ENCODE measurements at places on chromosomes 7 and 10.

DNA sequence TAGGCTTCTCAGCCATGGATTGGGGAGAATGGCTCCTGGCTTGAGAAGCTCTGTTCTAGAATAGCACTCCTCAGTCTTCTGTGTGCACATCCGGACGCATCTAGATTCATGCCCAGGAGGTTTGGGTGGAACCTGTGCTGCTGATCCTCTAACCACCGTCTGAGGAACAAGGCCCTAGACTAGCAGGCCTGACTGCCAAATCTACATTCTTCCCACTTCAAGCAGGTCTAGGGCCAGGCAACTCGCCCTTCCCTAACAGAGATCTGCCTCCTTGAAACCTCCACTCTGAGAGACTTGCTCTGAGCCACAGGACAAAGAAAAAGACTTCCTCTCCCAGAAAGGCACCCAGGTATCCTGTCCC, 61.6 kb downstream of the KCNMA1 start:
- no peak for DNase-seq

DNA sequence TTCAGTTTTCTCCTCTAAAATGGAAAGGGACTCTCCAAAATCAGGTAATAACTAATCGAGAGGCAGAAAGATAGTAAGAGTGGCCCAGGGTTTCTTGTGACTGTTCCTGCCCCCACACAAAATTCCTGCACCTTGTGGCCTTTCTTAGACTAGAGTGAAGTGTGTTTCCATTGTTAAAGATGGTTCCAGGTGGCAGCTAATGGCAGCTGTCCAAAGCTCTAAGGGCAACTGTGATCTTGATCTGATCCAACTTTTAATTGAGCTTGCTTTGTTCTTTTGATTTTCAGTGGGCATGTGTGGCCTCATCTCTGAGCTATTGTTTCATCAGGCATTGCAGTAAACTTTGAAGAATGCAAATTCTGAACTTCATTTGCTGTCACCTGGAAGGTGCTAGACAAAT, 19.4 kb downstream of the ACSL5 start:
- no peak for DNase-seq

GRCh38 chr10:1572519-1573333, 164.6 kb downstream of the ADARB2 start:
- no peak for DNase-seq

GRCh38 chr7:46385662-46386309, 464.7 kb upstream of the IGFBP3 start:
- DNase-seq, result no peak

DNA sequence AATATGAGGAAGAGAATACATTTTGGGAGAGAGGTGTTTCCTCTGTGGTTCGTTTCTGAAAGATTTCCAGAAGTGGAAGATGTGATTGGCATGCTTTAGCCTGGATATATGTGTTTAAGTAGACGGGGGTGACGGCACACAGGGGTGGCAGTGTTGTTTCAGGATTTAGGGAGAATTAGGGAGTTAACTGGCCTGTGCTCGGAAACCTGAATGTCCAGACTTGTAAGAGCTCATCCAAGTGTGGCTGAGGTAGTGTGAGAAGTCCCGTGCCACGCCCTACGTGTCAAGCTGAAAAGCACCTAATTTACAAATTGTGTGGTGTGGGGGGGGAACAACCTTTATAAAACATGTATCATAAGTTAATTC, 1.1 kb downstream of the RALA start:
- no peak for DNase-seq

DNA sequence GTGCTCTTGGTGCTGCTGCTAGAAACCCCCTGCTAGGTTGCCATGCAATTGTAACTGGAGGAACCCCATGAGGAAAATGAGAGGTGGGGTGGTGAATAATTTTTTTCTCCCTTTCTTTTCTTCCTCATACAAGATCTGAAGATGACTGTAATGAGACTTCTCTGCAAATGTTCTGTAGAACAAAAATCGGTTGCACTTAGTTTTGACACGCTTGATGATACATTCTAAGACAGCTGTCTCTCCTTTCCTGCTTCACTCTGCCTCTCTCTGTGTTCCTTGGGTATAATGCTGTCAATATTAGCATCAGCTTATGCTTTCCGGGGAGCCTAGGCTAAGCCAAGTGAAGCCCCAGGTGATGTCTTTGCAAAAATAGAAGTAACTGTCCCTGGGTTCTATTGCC, 721.5 kb downstream of the POM121L12 start:
- DNase-seq, result no peak

DNA sequence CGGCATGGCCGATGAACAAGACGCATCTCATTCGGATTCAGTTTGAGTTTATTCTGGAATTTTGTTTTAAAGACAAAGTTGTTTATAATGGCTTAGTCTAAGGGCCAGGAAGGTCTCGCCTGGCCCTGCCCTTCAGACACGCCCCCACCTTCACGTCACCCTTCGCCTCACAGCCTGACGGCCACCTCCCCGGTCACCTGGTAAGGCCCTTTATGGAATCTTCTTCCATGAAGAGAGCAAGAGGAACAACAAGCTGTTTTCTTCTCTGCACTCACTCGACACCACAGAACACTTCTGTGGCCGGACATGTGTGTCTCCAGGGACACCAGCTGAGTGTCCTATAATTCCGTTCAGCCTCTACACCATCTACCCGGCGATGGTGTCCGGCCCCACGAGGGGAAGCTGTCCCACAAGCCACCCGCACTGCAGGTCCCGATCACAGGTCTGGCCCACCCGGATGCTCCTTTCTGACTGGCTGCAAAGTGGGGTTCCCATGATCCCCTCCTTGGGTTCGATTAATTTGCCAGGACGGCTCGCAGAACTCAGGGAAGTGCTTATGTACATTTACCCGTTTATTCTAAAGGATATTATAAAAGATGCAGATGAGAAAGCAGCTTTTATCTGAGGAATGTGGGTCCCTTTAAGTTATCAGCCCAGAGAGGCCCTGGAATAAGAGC, 17.4 kb upstream of the KNDC1 start:
- DNase-seq, result no peak

- no peak for DNase-seq
Measured at GRCh38 chr7:5550831-5551230, 127.2 kb upstream of the TNRC18 start.

GRCh38 chr10:86648704-86649427, 5.5 kb upstream of the OPN4 start:
- DNase-seq, result no peak

- no peak for DNase-seq
Measured at GRCh38 chr7:48242846-48243245, 71.6 kb downstream of the ABCA13 start.

GRCh38 chr10:137031-137430, 1.8 kb downstream of the ZMYND11 start:
- DNase-seq, result peak; percentile 20
